Stimulated activated CD4-positive, alpha-beta T cell treated with anti-CD3 and anti-CD28 coated beads, Interleukin-1b, Interleukin-23, amount 100 ng/mL, for 1 hour (primary cell): ENCODE measurements at places on chromosomes 5 and 9.

DNA sequence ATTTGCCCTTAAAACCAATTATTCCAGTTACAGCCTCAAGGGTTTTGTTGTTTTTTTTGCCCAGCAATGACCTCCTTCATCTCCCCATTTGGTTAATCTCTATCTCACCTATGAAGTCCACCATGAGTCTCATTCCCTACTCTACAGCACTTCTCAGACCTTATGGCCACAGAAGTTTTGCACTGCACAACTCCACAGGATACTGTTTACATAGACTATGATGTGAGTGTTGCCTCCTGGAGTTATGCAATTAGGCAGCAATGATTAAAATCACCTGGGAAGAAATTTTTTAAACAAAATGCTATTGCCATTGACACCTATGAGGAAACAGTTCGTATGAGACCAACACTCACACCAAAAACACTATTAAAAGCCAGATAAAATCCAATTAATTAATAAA is 39.7 kb downstream of the ZDHHC21 start:
- DNase-seq = no peak

DNA sequence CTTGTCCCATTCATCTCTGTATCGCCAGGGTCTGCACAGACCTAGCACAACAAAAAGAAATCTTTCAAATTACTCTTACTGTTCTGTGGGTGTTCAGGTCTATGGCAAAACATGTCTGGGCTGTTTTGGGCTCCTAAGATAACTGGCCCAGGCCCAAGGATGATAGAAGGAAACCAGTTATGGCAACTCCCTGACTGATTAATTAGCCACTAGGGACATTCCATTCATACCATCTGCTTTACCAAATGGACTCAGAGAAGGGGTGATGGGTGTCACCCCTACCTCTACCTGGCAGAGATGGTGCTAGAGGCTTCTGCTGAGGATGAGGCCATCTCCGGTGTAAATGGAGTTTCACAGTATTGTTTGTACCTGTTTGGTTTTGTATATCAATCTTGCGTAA is 1.9 kb downstream of the SLC31A2 start:
- no peak for DNase-seq

GRCh38 chr5:170361116-170361515 is 28.1 kb downstream of the KCNMB1 start:
- DNase-seq = no peak

GRCh38 chr5:150394131-150394530 is 18.6 kb downstream of the CD74 start:
- DNase-seq = no peak

DNA sequence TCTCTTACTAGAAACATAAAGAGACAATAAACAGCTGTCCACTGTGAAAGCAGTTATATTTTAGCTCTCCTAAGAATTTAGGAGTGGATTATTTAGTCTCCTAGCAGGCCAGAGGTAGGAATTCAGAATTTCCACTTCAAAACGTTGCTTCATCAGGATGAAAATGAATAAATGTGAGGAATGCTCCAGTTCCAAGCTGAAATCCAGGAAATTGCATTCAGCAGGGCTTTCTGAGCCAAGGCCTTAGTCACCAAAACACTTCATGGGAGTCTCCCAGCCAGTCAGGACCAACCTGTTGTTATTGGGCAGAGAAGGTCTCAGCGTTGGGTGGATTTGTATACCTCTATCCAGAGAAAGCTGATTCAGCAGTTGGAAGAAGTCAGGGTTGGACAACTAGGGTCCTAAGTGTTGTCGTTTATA is 1040.3 kb downstream of the TLE1 start:
- no peak for DNase-seq

DNA sequence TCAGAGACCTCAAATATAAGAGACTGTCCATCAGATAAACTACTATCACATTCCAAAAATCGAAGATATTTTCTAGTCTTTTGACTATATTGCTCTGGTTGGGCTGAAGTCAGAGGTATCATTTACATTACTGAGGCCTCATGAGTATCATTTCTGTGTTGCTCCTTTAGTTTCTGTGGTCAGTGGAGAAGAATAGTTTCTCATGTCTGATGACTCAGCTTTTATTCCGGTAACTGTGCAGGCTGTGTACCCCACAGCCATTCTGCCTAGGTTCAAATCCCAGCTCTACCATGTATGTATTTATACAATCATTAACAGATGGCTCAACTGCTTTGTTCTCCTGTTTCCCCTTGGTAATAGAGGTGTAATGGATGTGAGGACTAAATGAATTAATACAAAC is 179.3 kb downstream of the ALDH1A1 start:
- DNase-seq = no peak

- DNase-seq = no peak
Measured at GRCh38 chr5:20656262-20656661, 668.3 kb upstream of the CDH18 start.

DNA sequence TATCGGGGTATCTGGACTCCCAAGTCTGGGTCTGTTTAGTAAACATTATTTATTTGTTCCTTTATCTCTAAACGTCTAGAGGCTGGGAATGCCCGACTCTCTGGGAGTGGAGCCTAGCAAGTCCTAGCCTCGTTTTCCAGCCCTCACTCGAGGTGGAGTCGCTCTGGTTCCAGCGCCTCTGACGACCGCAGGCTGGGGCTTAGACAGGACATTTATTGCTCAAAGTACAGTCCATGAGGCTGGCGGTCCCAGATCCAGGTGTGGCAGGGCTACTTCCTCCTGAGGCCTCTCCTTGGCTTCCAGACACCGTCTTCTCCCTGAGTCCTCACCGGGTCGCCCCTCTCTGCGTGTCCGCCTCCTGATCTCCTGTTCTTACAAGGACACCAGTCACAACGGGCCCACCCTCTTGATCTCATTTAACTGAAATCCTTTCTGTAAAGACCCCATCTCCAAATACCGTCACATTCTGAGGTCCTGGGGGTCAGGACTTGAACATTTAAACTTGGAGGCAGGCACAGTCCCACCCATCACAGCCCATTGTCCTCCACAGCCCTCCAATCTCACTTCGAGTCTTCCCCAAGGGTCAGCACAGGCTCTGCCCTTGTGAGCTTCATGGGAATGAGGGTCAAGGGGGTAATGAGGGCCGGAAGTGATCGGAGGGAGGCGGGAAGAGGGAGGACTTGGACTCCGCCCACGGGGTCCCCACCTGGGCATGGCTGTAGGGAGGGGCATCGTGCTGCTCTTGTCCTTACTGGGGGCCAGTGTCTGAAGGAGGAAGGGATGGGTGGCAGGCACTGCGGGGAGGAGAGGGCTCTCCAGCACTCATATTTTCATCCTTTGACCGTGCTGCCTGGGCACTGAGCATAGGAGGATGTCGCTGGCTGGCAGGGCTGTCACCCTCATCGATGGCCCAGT is 12.2 kb upstream of the CLPTM1L start:
- DNase-seq = no peak

DNA sequence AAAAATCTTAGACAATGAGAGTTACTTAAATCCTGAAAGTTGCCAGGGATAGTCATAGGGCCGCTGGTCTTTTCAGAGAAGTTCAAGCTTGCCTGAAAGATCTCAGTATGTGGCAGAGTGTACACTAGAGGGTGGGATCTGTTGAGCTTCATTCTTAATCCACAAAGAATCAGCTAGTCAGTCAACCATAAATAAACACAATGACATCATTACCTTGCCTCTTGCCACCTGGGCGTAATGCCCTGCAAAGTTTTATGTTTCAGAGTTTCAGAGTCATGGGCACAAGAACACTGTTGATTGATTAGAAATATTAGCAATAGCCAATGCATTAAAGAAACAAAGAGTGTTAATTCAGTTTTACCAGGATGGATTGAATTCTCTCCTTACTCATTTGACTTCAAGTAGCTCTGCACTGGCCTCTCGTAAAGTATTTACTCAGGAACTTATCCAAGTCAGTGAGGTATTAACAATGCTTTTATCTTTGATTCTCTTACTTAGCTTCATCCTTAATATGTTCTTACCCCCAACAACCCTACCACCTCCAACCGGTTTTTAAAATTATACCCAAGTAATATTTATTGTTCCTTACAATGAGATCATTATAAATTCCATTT is 14.3 kb upstream of the ANXA1 start:
- no peak for DNase-seq

DNA sequence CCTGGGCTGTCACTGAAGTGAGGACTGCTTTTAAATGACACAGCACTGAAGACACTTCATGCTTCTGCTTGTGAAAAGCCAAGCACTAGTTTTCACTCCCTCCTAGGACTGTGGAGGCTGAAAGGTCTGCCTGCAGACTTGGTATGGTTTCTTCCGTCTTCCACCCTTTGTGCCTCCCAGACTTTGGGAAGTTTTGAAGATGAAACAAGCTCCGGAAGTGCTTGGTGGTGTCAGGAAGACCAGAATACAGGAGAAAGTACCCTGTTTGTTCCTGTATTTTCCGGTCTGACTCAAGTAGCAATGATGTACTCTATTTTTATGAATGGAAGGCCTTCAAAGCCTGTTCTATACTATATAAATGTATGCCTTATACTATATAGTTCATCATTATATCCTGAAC is 222.7 kb downstream of the PDZD2 start:
- no peak for DNase-seq

- no peak for DNase-seq
Measured at GRCh38 chr5:100026606-100027005, 508.6 kb upstream of the FAM174A start.

DNA sequence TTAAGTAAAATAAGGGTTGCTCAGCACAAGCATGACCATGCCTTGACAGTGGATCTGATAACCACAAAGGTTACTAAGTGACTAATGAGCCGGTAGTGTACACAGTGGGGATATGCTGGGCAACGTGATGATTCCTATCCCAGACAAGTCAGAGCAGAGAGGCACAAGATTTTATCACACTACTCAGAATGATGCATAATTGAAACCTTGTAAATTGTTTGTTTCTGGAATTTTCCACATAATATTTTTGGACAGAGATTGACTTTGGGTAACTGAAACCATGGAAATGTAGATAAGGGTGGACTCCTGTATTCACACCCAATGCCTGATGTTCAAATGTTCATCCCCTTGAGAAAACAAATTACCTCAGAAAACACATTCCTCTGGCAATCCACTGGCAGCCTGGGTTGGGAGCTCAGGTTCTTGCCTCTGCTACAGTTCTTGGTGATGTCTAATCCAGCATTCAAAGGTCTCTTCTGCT is 16.2 kb upstream of the ERAP1 start:
- no peak for DNase-seq

DNA sequence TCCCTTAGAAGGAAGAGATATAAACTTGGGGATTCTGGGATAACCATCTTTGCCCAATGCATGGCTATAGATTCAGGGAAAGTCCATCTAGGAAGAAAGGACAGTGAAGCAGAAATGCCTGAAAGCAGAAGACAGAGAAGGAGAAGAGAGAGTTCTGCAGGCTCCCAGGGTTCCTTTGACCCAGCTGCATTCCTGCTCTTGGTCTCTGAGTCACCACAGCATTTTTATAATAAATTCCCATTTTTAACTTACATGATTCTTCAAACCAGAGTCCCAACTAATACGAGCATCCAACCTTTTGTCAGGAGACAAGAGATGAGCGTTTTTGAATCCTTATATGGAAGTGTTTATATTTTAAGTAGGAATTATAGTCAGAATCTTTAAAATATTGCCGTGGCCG is 12.0 kb upstream of the AOPEP start:
- no peak for DNase-seq

DNA sequence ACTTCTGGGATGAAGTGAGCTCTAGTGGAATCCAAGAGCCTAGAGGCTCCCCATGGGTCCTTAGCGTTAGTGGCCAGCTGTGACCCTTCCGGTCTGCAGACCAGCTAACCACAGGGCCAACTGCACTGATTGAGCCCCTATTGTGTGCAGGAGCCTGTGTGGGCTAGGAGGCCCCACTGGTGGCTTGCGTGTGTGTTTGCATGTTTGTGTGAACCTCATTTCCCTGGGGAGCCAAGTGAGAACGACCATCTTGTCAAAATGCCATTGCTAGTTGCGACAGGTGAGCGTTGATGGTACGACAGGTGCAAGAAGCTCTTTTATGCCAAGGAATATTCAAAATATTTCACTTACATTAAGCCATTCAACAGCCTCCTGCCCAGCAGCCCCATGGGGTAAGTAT is 44.1 kb upstream of the ANKRD33B start:
- no peak for DNase-seq

DNA sequence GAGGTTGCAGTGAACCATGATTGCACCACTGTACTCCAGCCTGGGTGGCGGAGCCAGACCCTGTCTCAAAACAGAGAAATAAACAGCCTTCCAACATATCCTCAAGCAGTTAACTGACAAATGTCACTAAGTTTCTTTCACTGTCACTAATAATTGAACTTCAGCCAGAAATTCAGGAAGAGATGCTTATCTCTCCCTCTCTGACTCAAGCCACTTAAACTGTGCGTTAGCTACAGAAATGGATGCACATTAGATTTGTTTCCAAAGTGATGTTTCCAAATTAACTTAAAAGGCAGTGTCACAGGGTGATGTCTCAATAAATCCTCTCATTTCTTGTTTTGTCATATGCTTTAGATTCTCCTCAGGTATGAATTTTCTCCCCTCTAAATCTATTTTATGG is 164.9 kb downstream of the KDM4C start:
- DNase-seq = no peak
